ENCODE measurements at places on chromosomes 7 and 10. TPM values are rescaled to one million over a fixed set of nuclear protein-coding genes. Genes with fewer than 3 reads are reported as not detected.

GRCh38 chr10:97659589-97659988, 19.1 kb downstream of the PI4K2A start:
- no peak overlapping the region for H3K4me3 ChIP-seq
- peaks cover 25% of the 10 kb centered on the region for H3K4me1 ChIP-seq
- H3K27ac ChIP-seq, result no peak overlapping the region
- H3K27me3 ChIP-seq, result no peaks in the 10 kb centered on the region
- H3K36me3 ChIP-seq, result peaks cover 31% of the 10 kb centered on the region

DNA sequence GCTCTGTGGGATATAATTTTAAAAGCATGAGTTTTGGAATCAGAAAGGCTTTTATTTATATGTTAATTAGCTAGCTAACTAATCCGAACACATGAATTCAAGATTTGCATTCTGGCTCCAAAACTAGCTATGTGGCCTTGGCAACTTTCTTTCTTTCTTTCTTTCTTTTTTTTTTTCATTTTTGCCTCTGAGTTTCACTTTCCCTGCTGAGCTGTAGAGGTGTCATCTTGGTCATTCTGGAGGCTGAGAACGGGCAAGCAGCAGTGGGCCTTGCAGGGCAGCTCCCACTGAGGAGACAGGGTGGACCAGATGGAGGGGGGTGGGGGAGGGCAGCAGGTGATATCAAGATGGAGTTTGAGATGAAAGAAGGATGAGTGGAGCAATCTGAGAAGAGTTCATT, 24.8 kb upstream of the SFMBT2 start:
- no peak overlapping the region for H3K4me3 ChIP-seq
- no peaks in the 10 kb centered on the region for H3K4me1 ChIP-seq
- H3K36me3 ChIP-seq, result no peaks in the 10 kb centered on the region
- DNase-seq, result no peak
- H3K27ac ChIP-seq, result no peak overlapping the region

- no peak for DNase-seq
- no peaks in the 10 kb centered on the region for H3K4me1 ChIP-seq
- H3K4me3 ChIP-seq, result no peak overlapping the region
- H3K36me3 ChIP-seq, result peaks cover 3% of the 10 kb centered on the region
These were observed 269.6 kb downstream of the ELFN1 start for GRCh38 chr7:1939434-1940401.

DNA sequence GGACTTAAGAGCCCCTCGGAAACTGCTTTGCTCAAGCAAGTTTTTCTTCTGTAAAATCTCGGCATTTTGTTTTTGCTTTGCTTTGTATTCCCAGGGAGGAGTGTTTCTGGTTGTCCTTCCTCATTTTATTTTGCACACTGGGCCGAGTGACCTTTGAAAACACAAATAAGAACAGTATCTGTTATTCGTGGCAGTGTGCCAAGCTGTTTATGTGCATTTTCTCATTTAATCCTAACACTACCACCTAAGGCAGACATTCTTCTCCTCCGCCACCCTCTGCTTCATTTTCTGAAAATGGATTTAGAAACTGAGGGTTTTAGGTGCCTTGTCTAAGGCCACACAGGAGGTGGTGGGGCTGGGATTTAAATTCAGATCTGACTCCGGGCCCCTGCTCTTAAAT, 218.5 kb downstream of the TCF7L2 start:
- no peak for DNase-seq
- H3K36me3 ChIP-seq, result peaks cover 32% of the 10 kb centered on the region
- no peaks in the 10 kb centered on the region for H3K4me1 ChIP-seq
- no peak overlapping the region for H3K27ac ChIP-seq

GRCh38 chr10:58217612-58218011, 50.1 kb downstream of the IPMK start:
- peaks cover 12% of the 10 kb centered on the region for H3K36me3 ChIP-seq
- H3K27ac ChIP-seq, result no peak overlapping the region
- no peak for DNase-seq
- H3K4me3 ChIP-seq, result no peak overlapping the region

A1CF gene
- polyA plus RNA-seq, result 39.6 TPM

CDHR3 gene
- 36.0 TPM for polyA plus RNA-seq

TFR2 gene
- polyA plus RNA-seq, result 2.7 TPM

FAM13C gene
- polyA plus RNA-seq, result 5.7 TPM

Data from large intestine (tissue), 12 donors.